ENCODE measurements at places on chromosomes 7 and 10.

DNA sequence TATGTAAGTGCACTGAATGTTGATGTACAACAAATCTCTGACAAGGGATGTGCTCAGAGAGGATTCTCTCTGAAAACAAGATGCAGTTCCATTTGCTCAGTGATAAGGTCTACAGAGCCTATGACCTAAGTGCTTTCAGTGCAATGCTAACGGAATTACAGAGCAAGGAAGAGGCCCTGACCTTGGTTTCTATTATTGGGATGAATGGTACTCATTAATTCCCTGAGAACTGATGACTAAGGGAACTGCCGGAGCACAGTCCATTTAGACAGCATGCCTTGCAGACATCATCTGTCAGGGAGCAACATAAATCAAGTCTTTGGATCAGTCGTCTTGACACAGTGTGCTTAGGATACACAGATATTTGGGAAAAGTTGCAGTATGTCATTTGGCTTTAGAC is 340.8 kb downstream of the PHTF2 start:
- DNase-seq, result peak; percentile 18

DNA sequence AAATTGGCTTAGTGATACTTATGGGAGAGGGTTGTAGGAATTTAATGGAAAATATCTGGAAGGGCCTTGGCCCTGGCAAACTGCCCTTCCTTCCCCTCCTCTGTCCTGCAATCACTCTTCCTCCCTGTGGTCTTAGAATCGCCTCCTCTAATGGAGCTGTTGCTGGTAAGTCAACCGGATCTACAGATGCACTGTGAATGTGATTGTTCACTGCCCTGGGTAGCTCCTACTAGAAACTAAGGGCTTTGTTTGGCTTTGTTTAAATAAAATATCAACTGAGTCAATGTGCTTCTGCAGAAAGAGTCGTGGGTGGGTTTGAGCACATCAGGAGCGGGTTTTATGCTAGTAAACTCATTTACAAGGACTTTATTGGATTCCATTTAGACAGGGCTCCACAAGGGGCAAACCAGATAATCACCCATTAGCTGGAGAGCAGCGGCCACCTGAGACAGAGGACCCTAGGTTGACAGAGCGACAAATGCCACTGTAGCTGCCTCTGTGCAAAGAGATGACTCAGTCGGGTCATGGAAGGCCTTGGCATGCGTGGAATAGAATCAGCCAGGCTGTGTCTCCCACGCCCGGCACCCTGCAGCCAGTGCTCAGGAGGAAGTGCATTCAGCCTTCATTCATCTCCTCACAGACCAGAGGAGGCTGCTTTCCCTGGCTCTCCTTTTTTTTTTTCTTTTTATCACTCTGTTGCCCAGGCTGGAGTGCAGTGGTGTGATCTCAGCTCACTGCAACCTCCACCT is 97.9 kb downstream of the GAD2 start:
- DNase-seq, result no peak

- DNase-seq, result peak; percentile 96
Measured at GRCh38 chr10:133292919-133293809, 15.5 kb downstream of the TUBGCP2 start.

DNA sequence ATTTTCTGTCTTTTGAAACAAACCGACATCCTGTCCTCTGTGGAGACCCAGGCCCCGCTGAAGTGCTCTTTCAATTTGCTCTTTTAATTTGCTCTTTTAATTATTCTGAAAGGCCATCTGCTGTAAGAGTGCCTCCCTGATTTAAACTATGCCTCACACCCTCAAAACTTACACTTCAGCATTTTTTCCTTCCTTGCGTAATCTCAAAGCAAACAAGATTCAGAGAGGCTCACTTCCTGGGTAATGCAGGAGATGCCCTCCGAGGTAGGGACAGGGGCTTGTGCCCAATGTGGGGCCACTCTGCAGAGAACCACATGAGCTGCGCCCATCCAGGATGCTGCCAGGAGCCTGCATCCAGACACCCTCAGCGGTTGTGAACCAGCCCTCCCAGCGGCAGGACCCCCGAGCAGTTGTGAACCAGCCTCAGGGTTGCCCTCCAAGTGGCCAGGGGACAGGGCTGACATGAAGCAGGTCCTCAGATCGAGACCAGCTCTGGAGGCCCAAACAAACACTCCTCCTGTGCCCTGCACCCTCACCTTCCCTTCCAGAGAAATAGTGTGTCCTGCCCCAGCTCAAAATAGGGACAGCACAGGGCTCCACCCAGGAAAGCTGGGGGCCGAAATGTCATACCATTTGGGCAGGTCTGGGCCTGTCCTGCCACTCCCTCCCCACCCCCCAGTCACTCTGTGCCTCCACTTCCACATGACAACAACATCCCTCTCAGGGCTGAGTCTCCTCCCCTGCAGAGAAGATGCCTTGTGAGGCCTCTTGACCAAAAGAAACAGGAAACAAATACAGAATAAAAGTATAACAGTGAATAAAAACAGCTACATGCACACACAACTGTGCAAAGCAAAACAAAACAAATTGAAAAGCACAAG is 190.4 kb downstream of the PTPRN2 start:
- DNase-seq, result no peak

- DNase-seq, result no peak
Measured at GRCh38 chr10:117353684-117354083, 21.6 kb downstream of the PDZD8 start.

All from ELR (cell line).